HuH-7.5 (cell line): ENCODE measurements at places on chromosomes 2 and 18.
A peak's percentile ranks its signal among the peaks of the same experiment; 100 is the strongest.

DNA sequence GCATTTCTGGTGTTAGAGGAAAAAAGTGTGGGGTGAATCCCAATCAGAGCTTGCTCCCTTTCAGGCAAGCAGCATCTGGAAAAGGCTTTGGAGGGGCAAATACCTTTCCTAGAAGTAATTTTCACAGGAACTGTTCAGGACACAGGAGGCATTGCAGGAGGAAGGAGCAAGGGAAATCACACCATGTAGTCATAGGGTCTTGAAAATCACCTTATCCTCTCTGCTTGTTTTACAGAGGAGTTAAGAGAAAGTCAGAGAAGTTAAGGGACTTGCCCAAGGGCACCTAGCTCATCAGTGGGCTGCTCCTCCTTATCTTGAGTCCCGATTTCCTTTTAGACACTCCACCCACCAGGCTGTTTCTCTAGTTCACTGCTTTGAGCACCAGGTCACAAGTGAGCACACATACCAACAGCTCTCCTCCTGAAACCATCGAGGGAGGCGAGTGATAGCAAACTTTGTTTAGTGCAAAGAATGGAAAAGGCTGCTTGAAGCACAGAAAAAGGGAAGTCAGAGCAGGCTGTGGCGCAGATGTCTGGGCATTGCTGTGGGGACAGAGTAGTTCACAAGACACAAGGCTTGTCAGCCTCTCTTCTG, 89.2 kb upstream of the CXCR4 start:
- no peak for DNase-seq

- no peak for DNase-seq
Measured at GRCh38 chr2:125264453-125264852, 1239.4 kb downstream of the CNTNAP5 start.

DNA sequence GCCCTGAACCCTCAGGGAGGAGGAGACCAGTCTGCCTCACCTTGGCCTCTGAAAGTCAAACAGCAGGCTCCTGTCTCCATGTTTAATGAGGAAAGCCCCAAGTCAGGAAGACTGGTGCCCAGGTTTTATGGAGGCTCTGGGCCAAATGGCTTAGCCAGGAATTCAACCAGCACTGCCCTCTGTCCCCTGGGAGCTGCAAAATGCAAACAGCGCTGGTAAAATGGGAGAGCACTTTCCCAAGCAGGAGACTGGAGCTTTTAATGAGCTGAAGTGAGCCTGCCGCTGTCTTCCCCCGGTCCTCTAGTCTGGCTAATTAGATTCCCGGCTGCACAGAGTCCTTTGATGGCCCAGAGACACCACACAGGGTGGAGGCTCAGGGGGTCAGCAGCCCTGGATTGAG, 276.0 kb upstream of the TRIB2 start:
- DNase-seq = no peak

DNA sequence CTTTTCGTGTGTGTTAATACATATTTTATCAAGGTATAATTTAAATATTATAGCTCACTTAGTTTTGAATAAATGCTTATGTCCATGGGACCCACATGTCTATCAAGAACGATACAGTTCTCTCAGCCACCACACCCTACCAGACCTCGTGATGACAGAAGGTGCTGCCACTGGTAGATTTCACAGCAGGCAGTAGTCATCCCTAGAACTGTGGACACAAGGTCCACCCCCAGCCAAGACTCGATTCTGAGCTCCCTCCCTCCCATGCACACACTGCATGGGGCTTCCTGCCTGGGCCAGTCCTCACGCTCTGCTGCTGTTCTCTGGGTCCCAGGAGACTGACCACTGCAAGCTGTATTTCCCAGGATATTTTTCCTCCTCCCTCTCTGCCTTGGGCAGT, 26.5 kb upstream of the CREB1 start:
- no peak for DNase-seq

DNA sequence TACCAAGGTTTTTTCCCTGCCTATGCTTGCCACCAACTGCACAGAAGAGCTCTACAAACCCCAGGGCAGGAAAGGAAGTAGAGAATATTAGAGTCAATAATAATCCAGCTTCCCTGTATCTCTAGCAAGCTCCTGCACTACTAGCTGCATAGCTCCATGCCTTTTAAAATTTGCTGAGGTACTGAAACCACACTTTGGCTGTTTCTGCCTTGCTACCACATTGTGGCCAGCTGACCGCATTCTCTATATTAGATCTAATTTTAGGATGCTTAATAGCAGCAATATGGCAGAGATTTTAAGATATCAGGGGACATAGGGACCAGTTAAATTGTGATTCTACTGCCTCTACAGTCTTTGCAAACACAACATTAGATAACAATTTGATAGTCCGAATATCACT, 534.6 kb downstream of the MBD2 start:
- DNase-seq = no peak

- DNase-seq = no peak
Measured at GRCh38 chr18:80112624-80113248, 3.7 kb downstream of the ADNP2 start.

- DNase-seq = no peak
Measured at GRCh38 chr2:159094173-159094737, 125.8 kb downstream of the TANC1 start.

DNA sequence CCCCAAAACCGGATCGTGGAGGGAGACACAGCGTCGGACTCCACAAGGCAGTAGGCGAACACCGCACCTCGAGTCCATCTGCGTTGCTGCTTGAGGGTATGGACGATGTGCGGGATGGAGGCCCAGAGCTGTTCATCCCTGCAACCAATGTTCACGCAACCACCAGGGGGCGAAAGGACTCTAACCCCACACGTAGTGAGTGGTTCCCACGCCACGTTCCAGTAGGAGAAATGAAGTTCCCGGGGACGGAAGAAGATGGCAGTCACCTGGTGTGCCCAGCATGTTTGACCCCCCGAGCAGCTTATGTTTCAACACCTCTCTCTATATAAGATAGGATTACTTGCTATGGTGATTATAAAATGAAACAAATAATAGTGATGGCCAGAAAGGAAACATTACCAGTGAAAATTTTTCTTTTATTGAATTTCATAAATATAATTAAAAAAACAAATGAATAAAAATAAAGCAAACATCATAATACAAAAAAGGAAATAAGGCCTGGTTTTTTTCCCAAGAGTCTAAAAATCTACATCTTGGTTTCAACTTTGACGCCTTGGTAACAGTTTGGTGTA, 184.3 kb downstream of the SH3BP4 start:
- DNase-seq = peak; percentile 56

DNA sequence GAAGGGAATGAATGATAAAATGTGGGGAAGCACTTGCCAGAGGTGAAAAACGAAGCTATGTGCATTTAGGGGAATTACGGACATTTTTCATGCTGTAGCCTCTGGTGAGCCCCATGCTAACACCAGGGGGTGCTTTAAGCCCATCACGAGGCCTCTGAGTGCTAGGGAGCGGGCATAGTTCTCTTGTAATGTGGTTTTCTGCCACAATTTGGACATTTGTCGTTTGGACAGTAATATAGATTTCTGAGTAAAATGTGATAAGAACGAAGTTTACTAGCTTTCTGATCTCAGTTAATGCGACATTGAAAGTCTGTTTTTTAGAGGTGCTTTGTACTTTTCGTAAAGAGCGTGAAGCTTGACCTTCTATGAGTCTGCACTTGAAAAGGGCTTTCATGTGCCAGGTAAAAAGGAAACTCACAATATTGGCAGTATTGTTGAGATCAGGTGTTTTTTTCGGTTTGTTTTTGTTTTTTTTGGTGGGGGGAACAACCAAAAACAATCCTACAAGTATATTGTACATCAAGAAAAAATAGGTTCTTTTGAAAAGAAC, 50.6 kb downstream of the TRAF3IP1 start:
- DNase-seq = peak; percentile 52

GRCh38 chr2:216603010-216603883, 30.0 kb upstream of the IGFBP2 start:
- no peak for DNase-seq

DNA sequence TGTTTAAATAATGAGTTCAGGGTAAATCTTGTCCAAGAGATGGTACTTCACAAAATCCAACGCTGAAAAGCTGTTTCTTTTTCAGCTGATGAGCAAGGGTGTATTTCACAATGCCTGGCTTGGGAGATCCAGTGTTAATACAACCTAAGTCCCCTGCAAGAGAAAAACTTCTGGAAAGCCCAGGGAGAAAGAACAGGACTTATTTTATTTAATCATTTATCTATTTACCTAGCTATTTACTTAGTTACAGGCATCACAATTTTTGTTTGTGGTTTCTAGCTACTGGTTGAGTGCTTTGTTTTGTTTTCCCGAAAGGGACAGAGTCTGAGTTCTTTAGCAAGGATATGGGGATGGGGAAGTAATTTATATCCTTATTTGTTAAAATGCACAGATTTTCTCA, 598.2 kb upstream of the SYT4 start:
- no peak for DNase-seq

DNA sequence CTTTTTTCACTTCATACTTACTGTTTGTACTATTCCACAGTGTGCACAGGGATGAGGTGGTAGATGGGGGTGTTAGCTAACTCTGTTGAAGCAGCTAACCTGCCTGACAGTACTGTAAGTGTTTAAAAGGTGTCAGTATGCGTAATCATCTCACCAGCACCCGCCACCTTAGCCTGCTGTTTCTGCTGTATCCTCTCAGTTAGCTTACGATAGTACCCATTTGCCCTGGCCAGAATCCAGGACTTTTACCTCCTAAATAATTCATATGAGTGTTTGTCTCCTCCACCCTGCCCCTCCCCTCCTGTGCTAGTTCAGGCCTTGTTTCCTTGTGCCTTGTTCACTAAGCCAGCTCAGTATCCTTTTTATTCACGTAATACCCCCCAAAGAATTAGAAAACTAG, 34.2 kb downstream of the TRAPPC12 start:
- no peak for DNase-seq

- DNase-seq = no peak
Measured at GRCh38 chr18:48878471-48878870, 72.3 kb downstream of the SMAD7 start.

DNA sequence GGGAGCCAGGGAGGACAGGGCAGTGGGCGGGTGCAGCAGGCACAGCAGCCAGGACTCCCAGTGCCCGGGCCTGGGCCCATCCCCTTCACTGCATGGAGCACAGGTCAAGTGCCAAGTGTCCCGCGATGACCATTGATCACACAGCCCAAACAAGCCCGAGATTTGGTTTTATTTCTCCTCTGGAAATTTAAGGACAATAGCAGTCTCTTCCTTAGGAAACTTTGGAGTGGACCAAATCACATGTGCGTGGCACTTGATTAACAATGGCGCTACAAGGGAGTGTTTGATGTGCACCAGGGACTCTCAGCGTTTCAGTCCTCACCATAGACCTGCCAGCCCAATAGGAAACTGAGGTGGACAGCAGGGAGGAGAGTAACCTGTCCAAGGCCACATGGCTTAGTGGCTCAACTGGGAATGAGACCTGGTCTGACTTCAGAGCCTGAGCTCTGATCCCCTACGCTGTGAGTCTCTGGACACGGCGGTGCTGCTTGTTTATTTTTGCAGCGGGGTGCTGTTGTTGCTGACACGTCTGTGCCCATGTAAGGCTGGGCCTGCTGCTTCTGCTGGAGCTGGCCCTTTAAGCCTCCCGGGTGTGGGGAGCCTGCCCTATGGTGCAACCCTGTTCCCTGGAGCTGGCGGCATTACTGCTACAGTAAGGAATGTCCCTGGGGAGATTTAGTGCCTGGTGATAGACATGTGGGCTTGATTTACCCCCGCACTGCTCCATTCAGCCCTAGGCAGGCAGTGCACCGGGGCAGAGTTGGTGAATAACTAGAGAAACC, 194.2 kb downstream of the INHBB start:
- peak; percentile 75 for DNase-seq

DNA sequence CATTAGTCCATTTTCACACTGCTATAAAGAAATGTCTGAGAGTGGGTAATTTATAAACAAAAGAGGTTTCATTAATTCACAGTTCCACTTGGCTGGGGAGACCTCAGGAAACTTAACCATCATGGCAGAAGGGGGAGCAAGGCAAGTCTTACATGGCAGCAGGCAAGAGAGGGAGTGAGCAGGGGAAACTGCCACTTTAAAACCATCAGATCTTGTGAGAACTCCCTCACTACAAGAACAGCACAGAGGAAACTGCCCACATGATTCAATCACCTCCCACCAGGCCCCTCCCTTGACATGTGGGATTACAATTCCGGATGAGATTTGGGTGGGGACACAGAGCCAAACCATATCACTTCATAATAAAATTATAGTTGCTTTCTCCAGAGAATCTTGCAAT, 365.5 kb upstream of the ID2 start:
- no peak for DNase-seq

- DNase-seq = no peak
Measured at GRCh38 chr2:138744713-138745112, 35.5 kb downstream of the NXPH2 start.

DNA sequence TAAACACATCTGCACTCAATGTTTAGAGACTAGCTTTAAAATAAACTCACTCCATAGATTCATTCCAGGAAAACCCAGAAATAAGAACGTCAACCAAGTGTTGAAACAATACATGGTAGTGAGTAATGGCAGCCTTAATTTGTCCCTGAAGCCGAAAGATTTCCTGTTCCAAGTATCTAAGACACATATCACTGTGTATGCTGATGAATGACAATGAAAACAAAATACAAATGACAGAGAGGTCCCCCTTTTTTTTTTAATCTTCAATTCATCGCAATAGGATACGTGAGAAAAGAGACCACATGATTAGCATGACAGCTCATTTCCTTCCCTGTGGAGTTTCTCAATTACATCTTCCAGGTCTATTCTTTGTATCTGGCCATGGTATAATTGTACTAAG, 160.5 kb upstream of the STK17B start:
- DNase-seq = no peak

DNA sequence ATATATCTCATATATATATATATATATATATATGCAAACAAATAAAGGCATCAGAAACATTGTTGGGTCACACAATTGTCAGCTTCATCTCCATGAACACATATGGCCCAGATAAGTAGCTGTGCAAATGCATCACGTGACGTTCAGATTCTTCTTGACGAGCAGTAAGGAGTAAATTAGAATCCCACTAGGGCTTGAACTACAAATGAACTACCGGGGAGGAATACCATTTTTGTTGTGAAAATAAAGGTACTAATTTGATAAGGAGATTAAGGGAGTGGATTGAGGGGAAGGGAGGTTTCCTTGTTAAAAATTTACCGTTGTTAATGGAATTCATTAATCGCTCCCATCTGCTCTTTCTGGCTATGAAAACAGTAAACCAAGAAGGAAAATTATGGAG, 186.5 kb upstream of the COPS8 start:
- DNase-seq = no peak

- DNase-seq = no peak
Measured at GRCh38 chr2:37201208-37201607, 4.9 kb downstream of the CEBPZOS start.
